AG04450 (cell line): ENCODE measurements at places on chromosomes 11 and 22.

- no peak for DNase-seq
Observed at GRCh38 chr11:41461057-41461681, 1.7 kb upstream of the LRRC4C start.

GRCh38 chr22:26702906-26703830, 45.8 kb downstream of the MIAT start:
- peak; percentile 24 for DNase-seq

- no peak for DNase-seq
Observed at GRCh38 chr11:126560221-126560620, 204.7 kb downstream of the ST3GAL4 start.

DNA sequence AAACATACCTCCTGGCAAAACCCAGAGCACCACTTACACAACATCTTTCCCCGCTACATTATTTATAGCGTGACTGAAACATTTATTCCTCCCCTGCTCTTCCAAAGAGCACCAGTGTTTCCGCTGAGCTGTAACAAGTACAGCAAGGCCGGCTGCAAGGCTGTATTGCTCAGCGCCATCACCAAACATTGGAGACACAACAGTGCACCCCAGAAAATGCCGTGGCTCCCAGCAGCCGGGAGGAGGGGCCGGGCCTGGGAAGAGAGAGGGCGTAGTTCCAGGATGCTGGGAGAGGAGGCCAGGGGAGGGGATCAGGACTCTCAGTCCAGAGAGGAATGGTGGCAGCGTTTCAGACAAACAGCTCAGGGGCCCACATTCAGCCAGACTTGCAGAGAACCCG, 133.2 kb downstream of the DSCAML1 start:
- DNase-seq: no peak

- DNase-seq: no peak
Observed at GRCh38 chr11:84224042-84224441, 937.9 kb upstream of the CCDC90B start.

DNA sequence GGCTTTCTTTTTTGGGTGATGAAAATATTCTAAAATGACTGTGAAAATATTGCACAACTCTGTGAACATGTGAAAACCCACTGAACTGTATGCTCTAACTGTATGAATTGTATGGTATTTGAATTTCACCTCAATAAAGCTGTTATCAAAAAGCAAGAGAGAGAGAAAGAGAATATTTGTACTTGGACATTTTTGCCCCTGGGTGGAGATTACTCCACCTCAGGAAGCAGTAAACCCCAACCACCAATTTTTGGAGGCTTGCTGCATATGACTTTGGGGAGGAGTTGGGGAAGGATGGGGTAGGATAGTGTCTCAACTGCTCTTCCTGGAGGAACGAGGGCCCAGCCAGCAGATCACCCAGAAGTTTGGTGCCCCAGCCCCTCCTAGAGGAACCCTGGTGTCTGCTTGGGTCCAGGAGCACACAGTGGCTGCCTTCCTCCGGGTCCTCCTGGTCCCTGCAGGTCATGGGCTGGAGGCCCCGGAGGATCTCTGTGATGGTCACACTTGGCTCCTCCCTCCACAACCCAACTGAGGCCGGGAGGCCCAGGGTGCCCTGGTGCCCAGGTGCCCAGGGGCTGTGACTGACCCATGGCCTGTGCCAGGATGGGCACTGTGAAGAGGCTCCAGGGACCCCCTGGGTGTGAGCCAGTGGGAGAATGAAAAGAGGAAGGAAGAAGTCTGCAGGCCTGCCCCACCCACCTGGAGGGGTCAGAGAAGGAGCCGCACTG, 15.3 kb upstream of the PICK1 start:
- no peak for DNase-seq

- DNase-seq: peak; percentile 92
Observed at GRCh38 chr11:62727872-62728170, 465 bp upstream of the TTC9C start.

DNA sequence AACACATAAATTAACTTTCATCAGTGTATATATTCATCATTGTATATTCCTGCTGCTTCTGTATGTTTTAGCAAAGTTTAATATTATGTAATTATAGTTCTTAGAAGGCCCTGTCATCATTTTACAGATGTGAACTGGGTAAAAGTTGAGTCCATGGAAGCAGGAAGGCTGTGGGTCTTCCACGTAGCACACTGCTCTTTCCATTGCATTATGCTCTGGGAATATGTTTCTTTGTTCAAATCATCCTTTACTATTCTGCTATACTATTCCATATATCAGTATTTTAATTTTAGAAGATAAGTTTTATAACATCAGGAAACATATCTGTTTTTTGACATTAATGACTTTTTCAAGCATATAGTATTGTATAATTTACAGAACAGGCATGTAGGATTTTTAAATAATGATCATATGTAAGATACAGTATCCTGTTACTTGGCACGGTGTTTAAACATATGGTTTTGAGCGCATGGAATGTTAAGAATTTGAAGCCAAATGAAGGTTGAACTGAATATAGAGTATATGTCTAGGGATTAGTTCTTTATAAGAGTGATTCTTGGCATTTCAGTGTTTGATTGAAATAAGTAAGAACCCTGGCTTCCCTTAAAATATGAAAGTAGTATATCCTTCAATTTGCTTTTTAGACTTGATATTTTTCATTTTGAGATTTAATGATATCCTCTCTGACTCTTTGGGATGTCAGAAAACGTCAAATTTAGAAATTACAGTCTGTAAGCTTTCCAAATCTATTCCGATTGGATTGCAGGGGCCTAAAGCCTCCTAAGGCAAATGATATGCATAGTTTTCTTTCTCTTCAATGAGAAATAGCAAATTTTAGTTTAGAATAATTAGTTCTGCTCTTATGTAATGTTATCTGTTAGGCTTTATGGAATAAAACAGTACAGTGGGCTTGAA, 8.6 kb downstream of the CCDC81 start:
- no peak for DNase-seq

DNA sequence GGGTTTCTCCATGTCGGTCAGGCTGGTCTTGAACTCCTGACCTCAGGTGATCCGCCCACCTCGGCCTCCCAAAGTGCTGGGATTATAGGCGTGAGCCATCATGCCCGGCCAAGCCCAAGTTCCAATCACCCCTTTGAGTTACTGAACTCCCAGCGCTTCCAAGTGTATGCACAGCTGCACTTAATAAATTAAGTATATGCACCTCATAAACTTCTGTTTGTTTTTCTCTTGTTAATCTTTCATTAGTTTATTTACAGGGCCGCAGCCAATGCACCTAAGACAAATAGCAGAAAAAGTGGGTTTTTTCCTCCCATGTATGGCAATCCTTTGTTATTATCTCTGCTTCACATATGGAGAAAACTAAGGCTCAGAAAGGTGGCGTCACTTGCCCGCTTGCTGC, 21.3 kb downstream of the SYN3 start:
- DNase-seq: no peak

- no peak for DNase-seq
Observed at GRCh38 chr11:65502555-65503367, 3.9 kb downstream of the MALAT1 start.

GRCh38 chr22:50540381-50540780, 5.3 kb upstream of the KLHDC7B start:
- no peak for DNase-seq

DNA sequence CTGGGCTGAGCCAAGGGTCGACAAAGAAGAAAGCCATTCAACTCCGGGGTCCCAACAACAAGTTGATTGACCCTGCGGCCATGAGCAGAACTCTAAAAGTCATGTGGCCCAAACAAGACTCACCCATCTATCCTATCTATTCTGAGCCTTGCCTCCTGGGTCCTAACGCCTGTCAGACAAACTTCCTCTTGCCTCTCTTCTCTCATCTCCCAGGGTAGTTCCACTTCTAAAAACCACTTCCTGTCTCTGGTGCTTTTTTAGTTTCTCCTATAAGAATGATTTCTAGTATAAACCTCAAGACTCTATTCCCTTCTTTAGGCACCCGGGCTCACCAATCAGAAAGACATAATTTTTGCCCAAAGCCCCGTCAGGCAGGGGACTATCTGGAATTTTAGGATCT, 530.2 kb downstream of the DLG2 start:
- no peak for DNase-seq

DNA sequence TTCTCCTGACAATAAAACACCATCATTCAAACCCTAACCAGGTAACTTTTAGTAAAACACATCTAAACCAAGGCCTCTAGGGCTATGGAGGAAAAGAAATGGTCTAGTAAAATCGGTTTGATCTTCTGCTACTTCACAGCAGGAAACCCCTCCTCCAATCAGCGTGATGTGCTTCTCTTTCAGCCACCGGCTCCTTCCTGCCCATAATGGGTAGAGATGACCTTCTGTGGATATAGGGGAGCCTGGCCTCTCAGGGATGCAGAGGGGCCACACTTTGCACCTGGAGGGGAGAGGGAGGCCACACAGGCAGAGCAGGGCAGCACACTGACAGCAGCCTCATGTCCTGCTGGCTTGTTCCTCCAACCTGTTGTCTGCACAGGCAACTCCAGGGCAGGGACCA, 6.9 kb downstream of the EHD1 start:
- no peak for DNase-seq

GRCh38 chr11:34891611-34892010, 24.6 kb downstream of the APIP start:
- DNase-seq: no peak

DNA sequence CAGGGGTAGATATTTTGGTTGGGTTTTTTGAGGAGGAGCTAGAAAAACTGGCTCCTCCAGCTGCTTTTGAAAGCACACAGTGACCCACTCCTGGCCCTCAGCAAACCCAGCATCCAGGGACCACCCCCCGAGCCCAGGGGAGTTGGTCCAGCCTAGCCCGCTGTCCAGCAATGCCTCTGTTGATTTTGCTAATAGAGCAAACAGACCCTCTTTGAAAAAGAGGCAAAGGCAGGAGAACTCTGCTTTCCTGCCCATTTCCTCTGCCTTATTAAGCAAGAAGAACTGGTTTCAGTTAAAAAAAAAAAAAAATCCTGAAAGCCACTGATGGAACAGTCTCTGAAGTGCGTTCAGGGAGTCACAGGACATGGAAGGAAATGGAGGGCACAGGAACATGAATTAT, 25.3 kb downstream of the ABTB2 start:
- DNase-seq: no peak

DNA sequence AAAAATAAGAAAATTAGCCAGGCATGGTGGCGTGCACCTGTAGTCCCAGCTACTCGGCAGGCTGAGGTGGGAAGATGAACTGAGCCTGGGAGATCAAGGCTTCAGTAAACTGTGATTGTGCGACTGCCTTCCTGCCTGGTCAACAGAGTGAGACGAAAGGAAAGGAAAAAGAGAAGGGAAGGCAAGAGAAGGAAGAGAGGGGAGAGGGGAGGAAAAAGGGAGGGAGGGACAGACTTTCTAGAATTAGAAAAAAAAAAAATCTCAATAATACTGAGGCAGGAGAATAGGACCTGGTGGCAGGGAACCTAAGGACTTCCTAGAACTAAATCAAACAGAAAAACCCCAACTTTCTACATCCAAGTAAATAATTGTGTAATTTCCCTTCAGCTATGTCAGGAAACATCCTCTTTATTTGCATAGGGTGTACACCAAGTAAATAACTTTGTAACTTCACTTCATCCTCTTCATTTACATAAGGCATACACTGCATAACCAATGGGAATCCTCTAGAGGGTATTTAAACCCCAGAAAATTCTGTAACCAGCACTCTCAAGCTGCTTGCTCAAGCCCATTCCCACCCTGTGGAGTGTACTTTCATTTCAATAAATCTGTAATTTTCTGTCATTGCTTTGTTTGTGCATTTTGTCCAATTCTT, 8.7 kb downstream of the SBF2 start:
- no peak for DNase-seq

DNA sequence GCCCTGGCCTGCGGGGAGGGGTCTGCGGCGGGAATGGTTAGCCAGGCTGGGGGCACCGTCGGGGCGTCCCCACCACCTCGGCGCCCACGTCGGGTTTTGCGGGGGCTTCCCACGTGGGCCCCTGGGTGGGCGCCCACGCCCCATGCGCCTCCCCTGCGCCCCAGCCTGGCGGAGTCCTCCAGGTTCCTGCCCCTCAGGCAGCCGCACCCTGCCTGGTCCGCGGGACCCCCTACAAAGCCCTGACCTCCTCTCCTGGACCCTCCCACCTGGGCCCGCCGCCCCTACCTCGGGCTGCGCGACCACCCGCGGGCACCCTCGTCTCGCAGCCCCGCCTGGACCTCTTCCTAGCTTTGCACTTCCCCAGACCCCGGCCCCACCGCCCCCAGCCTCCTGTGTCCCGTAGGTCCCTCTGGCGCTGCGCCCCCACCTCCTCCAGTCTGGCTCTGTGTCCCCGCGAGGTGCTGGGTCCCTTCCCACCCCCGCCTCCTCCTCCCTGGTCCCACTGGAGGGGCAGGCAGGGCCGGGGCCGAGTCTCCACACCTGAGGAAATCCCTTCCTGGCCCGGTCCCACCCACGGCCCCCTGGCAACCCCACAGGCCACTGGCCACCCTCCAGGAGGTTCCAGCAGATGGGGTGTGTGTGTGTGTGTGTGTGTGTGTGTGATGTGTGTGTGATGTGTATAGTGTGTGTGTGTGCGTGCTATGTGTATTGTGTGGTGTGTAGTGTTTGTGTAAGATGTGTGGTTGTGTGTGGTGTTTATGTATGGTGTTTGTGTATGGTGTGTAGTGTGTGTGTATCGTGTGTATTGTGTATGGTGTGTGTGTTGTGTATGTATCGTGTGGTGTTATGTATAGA, 11.8 kb downstream of the PIM3 start:
- DNase-seq: no peak

GRCh38 chr11:111472228-111472627, 40.0 kb downstream of the BTG4 start:
- no peak for DNase-seq

DNA sequence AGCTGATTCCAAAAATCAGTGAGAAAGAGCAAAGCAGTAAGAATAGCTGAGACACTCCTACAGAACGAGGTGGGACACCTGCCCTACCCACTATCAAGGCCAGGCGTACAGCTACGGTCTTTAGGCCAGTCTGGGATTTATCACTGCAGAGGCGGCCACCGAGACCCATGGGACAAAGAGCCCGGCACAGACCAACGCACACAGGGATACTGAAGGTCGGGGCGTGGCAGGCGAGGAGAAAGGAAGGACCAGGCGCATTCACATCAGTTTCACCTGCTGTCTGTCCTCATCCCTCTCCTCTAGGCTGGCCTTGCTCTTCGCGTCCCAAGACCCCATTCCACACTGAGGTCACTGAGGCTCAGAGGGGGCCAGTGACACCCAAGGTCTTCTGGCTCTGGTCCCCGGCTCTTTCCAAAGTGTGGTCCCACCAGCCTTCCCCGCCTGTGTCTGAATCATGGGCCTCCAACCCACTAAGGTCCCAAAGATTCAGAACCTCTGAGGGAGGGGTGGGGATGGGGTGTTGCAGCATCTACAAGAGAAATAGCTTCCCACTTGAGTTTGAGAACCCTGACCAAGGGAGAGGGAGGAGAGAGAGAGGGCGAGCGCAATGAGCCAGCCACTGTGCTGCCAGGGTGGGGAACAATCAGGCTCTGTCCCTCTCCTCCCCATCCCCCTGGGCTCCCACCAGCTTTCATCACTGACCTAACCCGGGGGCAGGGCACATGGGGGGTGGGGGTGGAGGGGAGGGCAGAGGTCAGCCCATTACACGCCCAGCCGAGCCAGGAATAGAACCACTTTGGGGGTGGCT, 7.2 kb upstream of the PICK1 start:
- DNase-seq: no peak
